ENCODE measurements at places on chromosomes 5 and 9.

DNA sequence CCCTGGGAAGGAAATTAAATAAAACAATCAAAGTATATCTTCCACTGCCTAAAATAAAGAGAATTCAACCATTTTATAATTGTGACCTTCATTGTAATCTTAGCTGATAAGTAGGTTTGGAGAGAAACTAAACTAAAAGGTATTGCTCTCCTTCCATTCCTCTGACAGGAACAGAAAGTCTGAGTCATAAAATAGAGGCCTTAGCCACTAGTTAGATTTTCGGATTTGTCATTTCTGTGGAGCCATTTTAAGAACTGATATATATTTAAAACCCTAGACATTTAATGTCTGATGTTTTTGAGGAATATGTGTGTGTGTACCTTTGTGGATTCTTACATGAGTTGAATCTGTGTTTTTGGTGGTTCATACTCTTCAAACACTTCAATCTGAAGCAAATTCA lies 11.8 kb upstream of the TMC1 start:
- no peak for DNase-seq

DNA sequence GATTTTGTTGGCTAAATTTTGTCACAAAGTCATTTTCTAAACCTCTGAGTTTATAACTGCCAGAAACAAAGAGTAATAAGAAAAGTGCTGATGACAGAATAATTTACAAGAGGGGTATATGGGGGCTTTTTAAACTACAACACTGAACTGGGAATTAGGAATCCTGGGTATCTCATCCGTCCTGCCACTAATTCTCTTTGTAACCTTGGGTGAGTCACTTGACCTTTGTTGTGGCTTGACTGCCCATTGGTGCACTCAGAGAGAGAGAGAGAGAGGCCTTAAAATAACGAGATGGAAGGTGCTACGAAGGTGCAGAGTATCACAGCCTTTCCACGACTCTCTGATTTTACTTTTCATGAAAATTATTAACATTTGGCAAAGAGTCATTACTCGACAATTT lies 130.3 kb upstream of the CNTLN start:
- no peak for DNase-seq

GRCh38 chr5:169250887-169251286 lies 50.1 kb downstream of the SLIT3 start:
- DNase-seq: no peak

DNA sequence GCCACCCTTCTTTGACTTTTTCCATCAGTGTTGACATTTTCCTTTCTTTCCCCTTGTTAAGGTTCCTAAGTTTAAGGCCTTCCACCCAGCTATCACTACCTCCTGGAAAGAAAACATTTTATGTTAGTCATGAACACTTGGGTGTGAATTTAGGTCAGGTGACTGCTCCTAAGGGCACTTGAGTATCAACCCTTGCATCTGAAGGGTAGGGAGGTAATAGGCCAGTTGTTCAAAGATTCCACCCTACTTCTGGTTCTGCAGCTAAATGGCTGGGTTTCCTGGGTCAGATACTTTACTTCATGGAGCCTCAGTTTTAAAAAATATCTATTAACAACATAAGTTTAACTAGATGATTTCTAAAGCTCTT lies 49.1 kb upstream of the OSMR start:
- DNase-seq: no peak

DNA sequence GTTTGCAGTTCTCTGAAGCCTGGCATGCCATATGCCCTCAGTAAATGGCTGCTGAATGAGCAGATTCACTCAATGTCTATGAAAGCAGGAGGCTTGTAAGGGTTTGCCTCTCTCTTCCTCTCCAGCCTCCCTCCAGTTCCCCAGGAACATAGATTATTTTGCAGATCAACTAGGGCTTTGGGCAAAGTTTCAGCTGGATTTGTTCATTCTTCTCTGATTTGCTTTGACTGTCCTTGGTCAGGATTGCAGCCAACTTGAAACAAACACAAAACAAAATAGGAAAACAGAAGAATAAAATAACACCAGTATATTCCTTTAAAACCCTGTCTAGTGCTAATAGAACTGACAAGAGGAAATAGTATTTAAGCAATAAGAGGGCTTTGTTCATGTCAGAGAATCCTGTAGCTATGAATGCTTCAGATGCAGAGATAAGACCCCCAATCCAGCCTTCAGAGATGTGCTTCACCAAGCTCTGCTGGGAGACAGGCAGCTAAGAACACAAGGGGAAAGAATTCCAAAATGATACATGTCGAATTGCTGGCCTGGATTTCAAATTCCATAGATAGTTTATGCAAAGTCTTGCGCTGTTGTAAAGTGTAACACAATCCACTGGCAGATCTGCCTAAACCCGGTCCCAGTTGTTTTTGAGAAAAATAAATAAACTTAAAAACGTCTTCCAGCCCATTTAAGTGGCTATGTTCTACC lies 174.3 kb downstream of the PAPPA start:
- no peak for DNase-seq

DNA sequence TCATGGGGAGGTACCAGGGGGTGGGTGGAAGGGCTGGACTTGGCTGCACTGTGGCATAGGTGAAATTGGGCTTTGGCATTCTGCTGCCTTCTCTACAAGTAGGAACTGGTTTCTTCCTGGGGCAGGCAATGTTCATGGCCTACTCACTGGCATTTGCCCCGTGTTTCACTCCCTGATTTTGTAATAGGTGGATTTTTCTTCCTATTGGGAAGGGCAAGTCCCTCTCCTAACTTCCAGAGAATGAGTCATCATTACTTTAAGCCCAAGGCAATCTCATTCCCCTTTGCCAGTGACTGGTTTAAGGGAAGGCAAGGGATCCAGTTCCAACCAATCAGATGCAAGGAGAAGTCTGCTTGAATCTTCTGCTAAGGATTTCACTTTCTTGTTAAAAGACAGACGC lies 67.9 kb upstream of the ANKRD55 start:
- DNase-seq: no peak

DNA sequence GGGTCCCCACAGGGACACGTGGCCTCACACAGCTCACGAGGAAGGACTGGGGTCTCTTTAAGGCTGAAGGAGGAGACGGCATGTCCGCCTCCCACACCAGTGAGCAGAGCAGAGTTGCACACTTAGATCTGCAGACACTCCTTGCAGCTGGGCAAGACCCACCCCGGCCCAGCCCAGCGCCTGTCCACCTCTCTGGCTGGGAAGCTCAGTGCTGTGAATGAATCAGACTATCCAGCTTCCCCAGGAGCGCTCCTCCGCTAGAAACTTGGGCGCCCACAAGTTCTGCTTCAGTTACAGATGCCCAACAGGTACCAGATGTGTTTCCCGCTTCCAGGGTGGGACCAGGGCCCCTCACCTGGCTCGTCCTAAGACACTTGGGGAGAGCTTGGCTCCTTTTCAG lies 78.9 kb downstream of the NSUN2 start:
- no peak for DNase-seq

GRCh38 chr9:764105-764524 lies 77.4 kb upstream of the DMRT1 start:
- no peak for DNase-seq

DNA sequence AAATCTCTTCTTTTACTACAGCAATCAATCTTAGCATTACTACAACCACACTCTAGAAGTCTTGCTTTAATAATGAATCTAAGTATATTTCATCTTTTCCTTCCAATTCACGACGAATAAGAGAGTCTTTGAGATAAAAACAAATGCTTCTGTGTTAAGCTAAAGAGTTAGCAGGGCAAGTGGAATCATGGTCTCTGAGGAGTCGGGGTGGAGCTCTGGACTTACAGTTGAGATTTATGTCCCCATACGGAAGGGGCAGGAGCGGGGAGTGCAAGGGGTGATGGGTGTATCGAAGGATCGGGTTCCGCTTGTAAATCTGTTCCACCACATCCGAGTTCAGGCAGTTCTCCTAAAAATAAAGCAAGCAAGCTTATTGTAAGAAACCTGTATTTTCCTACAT lies 59.0 kb upstream of the RETREG1 start:
- no peak for DNase-seq

GRCh38 chr5:120152472-120152871 lies 311.6 kb upstream of the PRR16 start:
- DNase-seq: no peak

DNA sequence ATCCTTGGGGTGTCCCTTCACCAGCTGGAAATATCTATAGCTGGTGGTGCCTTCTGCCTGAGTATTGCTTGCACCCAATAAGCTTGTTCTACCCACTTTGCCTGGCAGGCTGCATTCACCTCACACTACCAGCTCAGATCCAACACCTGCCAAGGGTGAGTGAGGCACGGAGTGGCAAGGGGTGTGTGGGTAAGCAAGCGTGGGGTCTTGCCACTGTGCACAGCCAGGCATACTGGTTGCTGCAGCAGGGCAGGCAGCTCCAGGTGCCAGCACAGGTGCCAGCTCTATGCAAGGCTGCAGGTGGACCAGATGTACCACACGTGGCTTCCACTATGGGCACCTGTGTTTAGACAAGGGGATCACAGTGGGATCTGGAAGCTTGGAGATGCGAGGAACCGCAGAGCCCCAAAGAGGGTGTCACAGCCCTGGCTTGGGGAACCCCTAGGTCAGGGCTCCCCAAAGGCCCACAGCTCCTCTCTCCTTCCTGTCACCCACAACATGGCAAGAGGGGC lies 167.7 kb upstream of the MRPS30 start:
- DNase-seq: no peak

DNA sequence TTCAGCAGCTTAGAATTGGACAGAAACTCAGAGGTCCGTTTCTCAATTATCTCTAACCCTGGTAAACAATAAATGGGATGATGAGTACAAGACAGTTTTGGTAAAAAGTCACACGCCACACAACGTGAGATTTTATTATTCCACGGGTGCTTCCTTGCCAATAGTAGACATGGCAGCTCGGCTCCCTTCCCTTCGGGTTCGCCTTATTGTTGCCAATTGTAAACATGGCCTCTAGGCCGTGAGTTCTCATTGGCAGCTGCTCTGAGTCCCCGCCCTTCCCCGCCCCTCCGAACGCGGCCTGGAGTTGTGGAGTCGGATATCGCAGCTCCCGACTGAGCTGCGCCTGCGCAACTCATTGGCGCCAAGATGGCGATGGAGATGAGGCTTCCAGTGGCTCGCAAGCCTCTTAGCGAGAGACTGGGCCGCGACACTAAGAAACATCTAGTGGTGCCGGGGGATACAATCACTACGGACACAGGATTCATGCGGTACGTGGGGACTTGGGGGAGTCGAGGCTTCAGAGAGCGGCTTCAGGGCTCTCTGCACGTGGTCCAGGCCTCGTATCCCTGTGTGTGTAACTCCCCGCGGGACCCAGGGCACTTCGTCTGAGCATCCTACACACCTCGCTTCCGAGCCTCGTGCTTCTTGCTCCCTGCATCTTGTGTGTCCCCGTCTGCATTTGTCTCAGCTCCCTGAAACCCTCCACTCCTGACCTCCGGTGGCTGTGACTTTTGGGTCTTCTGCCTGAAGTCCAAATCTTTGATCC lies at the start of gene EXOSC2:
EXOSC2 (plus strand) TSS at position 355 of the 766 bp plus-strand sequence; CDS start at position 367, 12 bp downstream.
- peak; percentile 95 for DNase-seq

DNA sequence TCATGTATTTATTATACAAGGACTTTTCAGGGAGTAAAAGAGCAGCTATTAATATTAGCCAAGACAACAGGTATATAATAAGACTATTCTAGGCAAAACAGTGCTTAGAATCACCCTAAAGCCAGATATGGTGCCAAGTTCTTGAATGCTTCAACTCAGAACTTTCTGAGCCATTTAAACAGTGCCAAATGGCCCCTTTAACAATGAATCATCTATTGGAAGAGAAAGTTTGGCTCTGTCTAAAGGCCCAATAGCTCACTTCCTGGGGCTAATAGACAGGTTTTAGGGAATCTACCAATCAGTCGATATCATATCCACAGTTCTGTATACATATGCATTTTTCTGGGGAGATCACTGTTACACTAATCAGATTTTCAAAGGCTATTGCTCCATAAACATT lies 42.9 kb downstream of the ZNF474 start:
- no peak for DNase-seq

DNA sequence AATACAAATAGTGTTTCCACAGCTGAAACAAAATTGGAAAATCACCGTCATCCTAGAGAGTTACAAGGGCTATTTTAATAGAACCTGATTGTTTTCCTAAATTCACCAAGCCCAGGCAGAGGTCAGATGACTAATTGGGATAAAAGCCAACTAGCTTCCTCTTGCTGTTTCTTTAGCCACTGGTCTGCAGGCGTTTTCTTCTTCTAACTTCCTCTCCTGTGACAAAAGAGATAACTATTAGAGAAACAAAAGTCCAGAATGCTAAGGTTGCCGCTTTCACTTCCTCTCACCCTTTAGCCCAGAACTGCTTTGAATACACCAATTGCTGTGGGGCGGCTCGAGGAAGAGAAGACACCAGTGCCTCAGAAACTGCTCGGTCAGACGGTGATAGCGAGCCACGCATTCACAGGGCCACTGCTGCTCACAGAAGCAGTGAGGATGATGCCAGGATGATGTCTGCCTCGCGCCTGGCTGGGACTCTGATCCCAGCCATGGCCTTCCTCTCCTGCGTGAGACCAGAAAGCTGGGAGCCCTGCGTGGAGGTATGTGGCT lies at the start of gene TLR4:
TLR4 (plus strand) TSS at position 380 of the 552 bp plus-strand sequence; CDS start at position 450, 70 bp downstream.
- no peak for DNase-seq

DNA sequence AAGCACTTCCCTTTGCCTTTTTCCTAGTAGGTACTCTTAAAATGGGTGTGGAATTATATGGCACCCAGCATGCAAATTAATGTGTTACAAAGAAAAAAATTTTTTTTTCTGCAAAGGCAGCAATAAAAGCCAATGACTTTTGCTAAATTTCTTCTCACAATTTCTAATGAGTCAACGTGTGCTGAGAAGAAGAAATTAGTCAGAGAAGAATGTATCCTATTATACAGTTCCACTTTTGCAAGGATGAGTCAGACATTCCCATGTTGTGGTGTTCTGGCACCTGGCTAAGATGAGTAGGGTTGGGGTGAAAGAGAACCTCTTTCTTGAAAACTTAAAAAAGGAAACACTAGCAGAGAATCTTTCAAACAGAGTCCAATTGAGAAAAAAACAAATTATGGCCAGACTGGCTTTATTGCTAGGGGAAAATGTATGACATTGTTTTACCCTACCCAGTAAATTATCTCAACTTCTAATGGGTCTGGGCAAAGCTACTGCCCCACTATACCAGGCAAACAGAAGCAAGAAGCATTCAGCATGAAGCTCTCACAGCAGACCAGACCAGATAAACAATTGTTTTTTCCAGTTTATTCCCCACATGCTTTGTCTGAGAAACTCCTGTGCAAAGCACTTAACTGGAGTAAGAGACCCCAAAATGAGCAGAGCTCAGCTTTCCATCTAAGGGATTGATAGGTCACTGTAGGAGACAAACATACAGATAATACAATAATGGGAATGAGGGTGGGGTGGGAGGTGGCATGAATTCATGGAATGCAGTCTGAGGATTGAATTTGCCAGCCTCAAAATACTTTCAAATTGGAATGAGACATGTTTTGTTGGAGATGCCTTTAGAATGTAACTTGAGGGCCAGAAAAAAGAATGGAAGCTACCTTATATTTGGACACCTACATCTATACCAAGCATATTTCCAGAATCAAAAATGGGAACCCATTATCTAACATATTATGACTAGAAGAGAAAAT lies 220.8 kb upstream of the RFX3 start:
- DNase-seq: no peak

DNA sequence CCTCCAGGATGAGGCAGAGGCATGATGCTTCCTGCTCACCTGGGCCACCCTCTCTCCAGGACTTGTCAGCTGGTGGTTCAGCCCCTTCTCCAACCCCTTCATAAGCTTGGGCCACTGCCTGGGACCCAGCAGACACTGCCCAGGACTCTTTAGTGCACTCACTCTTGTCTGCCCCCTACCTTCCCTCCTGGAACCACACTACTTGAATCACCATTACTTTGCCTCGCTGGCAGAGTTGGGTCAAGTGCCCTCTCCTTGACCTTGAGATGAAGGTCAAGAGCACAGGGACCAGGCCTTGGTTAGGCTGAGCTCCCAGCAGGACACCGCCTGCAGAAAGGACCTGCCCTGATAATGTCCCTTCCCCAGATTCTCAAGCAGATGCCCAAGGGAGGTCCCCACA lies 8.5 kb upstream of the ENDOG start:
- DNase-seq: no peak
